ENCODE measurements at places on chromosomes 7 and 10.

DNA sequence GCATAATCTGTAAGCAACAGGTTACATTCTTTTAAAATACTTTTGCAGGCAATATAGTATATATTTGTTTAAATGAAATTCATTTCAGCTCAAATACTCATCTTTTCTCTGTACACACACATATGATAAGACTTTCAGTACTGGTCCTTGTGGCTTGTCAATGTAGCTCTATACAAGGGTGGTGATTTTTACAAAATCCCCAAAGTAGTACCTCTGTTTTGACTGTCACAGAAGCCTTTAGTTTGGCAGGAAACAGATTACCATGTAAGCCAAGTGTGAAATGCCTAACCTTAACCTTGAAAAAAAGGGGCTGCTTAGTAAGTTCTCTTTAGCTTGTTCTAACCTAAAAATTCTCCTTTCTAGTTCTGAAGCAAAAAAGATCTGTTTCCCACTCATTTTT, 87.9 kb downstream of the KCND2 start:
- no peak for DNase-seq

- no peak for DNase-seq
Observed at GRCh38 chr7:55396233-55396785, 31.2 kb downstream of the LANCL2 start.

DNA sequence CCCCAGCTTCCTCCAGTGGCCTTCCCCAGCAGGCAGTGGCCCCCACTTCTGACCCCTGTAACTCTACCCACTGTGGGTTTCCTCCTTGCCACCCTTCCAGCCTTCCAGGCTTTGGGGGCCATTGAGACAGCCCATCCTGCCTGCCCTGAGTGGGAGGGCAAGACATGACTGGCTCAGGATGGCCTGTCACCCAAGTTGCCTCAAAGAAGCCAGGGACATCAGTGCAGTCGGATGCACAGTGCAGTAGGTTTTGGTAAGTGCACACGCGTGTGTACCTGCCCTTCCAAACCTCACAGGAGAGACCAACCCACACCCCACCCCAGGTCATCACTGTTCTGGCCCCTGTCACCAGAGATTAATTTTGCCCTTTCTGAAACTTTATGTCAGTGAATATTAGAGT, 22.7 kb downstream of the ZMIZ2 start:
- DNase-seq: no peak

DNA sequence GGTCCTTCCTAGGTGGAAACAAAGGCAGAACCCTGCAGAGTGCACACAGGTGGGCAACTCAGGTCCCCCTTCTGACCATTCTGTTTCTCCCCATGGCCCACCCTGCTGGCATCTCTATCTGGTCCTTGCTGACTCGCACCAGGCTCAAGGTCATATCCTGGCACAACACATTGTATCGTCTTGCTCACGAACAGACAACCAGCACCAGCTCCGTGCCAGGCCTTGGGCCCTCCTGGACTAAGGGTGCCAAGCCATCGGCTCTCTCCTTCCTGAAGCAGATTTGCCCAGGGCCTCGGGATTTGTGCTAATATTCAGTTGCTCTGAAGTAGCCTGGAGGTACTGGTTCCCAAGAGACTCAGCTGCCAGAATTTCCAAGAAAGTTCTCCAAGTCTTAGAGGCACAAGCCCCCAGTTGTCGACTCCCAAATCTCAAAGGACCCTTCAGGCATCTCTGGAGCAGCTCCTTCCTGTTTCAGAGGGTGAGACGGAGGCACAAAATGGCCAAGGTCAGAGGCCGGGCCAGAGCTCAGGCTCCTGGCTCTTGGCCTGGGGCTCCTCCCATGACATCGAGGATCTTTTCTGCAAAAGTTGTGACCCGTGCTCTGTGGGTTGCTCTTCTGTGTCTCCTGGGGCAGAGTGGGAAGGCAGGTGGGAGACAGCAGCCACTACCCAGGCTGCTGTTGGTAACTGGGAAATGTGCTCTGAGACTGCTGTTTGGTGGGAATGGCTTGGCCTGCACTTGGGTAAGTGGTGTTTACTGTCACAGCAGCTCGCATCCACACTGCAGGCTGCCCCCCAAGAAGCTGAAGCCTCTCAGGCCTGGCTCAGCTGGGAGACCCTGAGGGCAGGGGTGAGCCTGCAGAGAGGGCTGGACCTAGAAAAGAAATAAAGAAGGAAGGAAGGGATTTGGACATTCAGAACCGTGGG, 121.3 kb downstream of the RGS10 start:
- DNase-seq: no peak

- no peak for DNase-seq
Observed at GRCh38 chr10:95559471-95559870, 1.7 kb downstream of the SORBS1 start.

GRCh38 chr10:22536620-22537019, 177.8 kb downstream of the PIP4K2A start:
- no peak for DNase-seq

DNA sequence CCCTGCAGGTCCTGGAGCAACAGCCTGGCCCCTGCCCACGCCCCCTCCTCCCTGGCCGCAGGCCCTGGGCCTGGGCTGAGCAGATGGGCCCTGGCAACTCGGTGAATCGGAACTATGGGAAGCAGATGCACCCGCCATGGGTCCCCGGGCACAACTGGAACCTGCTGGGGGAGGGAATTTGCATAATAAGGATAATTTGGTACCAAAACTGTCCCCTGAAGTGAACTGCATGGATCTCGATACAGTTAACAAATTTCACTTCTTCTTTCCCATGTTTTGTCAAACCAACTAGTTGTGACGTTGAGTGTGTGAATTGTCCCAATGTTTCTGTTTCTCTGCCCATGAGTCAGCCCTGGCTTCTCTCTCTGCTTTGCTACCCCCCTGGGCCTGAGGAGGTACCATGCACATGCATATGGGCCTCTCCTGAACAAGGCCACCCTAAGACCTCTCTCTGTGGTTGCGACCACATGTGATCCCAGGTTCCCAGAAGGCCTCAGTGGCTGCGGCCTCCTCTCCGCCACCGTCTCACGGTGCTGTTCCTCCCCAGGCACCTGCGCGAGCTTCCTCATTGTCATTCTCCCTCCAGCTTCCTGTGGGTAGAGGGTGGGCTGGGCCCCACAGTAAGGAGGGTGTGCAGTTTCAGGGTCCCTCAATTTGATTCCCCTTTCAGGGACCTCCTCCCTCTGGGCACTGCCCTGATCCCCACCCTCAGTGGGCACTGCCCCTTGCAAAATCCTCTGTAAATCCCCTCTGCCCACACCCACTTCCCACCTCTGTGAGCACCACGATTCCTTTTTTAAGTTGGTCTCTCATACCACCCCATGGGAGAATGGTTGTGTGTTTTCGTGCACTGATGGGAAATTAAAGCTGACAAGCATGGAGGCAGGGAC, 40.0 kb downstream of the FIGNL1 start:
- no peak for DNase-seq

- DNase-seq: no peak
Observed at GRCh38 chr10:113020838-113021237, 70.8 kb downstream of the TCF7L2 start.

DNA sequence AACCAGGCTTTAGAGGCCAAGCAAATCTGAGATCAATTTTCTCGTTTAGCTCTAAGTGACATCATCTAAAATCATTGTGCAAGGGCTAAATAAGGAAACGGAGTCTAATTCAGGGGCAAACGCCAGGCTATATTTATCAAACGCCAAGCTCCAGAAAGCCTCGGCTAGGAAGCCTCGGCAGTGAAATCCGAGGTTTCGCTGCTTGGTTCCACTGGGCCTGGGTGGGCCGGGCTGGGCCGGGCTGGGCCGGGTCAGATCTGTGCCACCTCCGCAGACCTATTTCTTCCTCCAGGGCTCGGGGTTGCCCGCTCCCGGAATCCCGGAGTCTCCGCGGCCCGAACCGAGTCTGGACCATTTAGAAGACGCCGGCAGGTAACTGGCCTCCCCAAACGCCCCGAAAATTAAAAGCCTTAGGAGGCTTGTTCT, 459 bp upstream of the FEZF1 start:
- peak; percentile 3 for DNase-seq

DNA sequence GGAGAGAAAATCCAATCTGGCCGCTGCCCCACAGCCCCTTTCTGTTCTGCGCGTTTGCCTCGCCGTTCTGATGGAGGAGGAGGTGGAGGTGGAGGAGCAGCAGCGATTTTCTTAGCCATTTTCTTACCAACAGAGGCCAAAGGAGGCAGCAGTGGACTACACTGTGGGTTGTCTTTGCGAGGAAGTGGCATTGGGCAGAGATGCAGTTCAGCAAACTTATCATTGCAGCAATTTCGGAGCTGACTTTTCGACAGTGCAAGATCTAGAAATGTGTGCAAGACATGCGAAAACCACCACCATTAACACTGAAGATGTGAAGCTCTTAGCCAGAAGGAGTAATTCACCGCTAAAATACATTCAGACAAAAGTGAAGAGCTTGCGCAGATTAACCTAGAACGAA, 1.9 kb upstream of the ARL4A start:
- peak; percentile 43 for DNase-seq

DNA sequence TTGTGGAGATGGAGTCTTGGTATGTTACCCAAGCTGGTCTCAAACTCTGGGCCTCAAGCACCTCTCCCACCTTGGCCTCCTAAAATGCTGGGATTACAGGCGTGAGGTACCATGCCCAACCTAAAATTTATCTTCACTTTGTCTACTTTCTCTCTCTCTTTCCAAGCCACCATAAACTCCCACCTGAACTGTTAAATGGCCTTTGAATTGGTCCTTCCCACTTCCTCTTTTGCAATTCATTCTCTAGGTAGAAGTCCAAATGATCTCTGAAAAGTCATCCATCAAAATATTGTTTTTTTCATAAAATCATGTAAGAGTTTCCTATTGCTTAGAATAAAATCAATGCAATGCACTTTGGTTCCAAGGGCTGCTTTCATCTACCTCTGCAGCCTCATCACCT, 90.1 kb upstream of the CELF2 start:
- no peak for DNase-seq

GRCh38 chr10:120742373-120742772, 108.8 kb upstream of the WDR11 start:
- DNase-seq: no peak

GRCh38 chr7:49127359-49127913, 203.1 kb downstream of the CDC14C start:
- no peak for DNase-seq

GRCh38 chr7:94909179-94909466, 1.7 kb downstream of the PPP1R9A start:
- DNase-seq: no peak

DNA sequence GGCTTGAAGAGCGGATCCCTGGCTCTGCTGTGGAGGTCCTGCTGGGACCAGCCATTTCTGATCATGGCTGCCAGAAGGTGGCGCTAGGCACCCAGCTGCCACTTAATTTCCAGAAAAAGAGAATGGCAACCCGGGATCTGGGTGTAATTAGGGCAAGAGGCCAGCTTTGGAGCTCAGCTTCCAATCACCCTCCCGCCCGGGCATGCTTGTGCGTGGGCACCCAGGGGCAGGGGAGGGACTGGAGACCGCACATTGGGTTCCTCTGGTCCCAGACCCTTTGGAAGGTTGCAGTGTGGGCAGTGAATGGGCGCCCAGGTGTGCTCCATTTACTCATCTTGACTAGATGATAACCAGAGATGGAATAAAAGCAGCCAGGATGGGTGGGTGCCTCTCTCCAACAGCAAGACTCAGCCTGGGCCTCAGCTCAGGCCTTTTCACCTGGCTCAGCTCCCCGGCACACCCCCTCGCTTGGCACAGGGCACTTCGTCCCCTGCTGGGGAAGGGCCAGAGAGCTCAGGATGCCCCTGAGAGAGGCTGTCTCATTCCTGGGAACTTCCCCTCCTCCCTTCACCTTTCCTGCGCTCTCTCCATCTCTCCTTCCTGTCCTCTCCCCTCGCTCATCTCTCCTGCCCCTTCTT, 14.7 kb downstream of the FAM241B start:
- peak; percentile 70 for DNase-seq

DNA sequence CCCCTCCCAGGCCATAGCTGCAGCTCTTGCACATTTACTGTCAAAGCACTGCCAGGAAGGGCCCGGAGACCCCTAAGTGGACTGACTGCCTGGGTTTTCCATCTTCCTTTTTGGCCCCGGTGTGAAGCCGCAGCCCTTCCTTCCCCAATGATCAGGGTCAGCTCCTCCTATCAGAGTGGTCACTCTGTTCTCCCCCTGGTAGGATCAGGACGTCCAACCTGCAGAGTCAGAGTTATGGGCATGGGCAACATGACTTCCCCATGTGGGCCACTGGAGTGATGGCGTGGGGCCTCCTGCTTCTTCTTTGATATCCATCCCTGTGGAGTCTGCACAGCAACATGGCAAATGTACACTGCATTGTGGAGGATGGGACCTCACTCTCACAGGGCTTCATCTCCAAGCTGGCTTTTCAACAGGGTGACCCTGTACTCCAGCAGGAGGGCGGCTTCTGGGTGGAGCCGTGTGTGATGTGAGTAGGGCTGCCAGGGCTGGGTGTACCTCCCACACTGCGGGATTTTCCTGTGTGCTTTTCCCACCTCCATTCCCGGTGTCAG, 6.4 kb upstream of the RAMP3 start:
- no peak for DNase-seq

GRCh38 chr7:35501681-35502080, 193.3 kb downstream of the HERPUD2 start:
- no peak for DNase-seq

DNA sequence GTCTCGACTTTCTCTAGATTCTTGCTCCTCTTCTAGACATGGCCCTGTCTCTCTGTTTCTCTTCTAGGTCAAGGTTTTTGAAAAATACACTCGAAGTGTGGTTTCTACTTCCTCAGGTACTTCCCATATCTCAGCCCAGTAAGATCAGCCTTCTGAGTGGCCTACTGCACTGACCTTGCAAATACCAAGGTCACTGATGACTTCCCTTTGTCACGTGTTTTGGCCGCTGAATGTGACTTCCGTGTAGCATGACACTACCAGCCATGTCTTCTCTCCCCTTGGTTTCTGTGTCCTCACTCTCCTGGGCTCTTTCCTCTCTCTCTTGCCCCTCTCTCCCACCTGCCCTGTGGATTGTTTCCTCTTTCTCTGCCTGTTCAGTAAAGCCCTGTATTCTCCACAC, 7.9 kb upstream of the WIPF3 start:
- DNase-seq: no peak

DNA sequence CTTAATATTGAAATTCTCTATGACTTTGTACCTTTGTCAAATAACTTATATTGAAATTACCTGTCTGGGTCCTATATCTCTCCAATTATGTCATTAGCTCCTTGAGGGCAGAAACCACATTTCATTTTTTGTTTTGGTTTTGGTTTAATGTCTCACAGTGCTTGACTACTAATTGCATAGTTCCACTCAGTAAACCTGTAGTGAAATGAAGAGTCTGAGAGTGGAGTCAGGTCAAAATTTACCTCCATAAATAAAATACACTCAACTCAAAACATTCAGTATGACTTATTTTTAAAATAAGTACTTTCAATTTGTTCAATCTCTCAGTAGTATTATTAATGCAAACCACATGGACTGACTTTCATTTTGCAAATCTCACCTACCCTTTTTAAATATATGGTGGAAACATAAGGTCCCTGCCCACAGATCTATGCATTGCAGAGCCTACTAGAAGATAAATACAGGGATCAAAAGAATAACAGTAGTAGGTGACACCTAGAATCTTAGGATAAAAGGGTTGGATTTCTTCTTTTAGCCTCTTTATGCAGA, 32.5 kb downstream of the PDE1C start:
- no peak for DNase-seq
